ENCODE measurements at places on chromosomes 4 and X.

DNA sequence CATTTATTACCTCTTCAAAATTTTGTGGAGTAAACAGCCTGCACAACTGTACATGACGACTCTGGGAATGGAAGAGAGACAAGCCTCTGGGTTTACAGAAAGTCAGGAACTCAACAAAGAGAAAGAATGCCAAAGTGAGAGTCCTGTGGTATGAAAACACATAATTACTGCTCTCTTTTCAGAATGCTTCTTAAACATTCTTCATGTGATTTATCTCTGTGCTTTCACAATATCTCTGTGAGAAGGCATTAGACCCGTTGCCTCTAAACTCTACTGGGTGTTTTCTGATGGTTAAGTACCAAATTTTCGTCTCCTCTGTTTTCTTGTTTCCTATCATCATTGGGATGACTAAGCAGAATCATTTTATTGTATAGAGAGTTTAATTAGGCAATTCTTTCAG lies 966.6 kb upstream of the SLIT2 start:
- no peak for DNase-seq

DNA sequence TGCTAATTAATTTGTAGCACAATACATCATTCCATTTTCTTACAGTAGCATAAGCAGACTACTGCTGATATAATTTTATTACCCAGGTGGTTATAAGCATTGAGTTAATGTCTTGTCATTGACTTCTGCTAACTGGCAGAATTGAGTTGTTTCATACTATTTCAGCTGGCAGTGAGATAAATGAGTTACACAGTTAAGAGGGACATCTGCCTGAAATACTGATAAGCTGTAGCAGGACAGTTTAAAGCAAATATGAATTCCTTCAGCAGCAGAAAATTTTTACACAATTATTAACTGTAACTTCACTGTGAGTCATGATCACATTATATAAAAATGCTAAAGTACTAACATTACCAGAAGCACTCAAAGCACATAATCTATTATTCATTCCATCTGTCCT lies 326.8 kb downstream of the INPP4B start:
- DNase-seq: peak; percentile 23

DNA sequence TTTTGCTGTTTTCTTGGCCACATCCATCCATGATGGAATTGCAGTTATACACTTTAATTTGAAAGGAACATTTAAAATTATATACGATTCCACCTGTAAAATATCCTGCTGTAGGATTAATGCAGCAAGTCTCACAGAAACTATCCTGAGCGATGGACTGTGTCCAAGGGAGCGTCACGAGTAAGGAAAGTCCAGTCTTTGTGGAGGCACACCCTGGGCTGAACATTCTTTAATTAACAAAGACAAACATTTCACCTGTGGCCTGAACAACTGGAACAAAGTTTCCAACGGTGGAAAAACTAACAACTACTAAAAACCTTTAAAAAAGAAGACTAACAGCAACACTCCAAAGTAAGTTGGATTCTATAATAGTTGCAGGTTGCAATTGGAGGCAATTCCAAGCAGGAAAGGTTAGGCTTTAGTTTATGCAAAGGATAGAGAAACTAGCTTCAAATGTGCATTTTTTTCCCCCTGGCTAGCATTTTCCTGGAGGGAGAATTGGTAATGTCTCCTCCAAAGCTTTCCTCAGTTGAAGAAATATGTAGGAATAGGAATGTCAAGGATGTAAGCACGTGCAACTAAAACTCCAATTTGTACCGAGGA lies 11.0 kb downstream of the EREG start:
- DNase-seq: peak; percentile 50

GRCh38 chr4:61992351-61992750 lies 792.2 kb downstream of the ADGRL3 start:
- DNase-seq: no peak

DNA sequence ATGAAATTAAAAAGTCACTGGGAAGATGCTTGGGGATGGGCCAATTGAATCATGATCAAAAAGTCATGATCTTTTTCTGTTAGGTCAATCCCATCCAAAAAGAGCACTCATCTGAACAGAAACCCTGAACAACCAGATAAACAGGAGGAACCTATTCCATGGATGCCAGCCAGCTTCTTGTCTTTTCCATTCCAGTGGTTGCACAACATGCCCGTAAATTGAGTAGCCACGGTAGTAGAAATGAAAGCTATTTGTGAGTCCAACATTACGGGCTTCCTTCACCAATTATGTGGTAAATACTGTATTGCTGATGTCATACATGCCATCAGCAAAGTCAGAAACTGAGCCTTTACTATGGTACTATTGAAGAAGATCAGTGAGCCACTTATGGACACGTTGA lies 982.4 kb upstream of the HS3ST1 start:
- DNase-seq: no peak

- DNase-seq: no peak
Observed at GRCh38 chr4:110487873-110488272, 11.9 kb downstream of the ENPEP start.

DNA sequence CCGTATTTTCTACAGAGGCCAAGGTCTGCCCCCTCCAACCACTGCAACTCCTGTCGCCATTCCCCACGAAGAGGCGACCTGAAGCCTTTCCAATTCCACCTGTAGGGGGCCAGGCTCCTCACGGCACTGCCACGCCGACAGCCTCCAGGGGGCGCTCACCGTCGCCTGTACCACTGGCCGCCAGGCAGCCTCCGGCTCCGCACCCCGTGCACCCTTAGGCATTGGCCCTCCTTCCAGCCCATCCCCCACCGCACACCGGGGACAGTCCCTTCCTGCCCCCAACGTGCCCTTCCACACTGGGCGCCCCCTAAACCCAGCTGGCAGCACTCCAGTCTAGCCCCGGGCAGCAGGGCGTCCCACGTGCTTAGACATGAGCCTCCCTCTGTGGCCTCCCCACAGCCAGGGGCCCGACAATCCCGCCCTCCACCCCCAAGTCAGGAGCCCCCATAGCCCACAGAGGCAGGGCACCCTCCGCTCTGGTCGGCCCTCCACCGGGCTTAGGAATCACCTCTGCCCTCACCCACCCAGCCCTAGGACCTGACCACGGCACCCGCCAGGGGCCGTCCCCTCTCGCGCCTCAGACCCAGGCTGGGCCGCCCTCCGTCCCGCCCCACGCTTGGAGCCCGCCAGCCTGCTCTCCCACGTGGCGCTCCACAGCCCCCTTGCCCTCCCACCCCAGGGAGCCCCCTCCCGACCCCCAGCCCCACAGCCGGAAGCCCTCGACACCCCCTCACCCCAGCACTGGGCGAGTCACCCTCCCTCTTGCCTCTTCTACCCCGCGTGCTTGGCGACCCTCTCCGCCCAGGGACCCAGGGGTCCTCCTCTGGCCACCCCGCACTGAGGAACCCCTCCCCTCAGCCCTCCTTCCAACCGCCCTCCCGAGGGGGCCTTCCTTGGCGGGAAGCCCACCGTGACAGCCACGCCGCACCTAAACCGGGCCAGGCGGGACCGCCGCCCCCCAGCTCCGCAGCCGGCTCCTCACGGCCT lies 711 bp downstream of the PNMA6E start:
- no peak for DNase-seq

GRCh38 chr4:61200187-61200915 lies at the start of gene ADGRL3:
Gene ADGRL3 (plus strand): TSS chr4:61200326.
- peak; percentile 56 for DNase-seq

- peak; percentile 62 for DNase-seq
Observed at GRCh38 chr4:74056858-74057562, 18.5 kb upstream of the CXCL3 start.

DNA sequence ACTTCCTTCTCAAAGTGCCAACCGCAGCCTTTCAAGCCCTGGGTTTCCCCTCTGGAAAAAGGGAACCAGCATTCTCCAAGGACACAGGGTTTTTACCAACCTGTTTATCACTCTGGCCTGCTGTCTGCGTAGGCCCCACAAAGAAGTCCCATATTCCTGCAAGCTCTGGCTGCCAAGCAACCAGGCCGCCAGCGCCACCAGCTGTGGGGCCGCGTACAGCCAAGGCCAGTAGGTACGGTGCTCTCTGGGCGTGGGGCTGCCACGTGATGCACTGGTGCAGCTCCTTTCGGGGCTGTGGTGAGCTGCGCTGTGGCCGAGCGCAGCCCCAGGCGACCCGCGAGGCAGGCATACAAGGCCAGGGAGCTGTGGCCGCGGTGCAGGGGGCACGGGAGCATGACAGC lies 22.1 kb downstream of the LUZP4 start:
- DNase-seq: no peak

- DNase-seq: no peak
Observed at GRCh38 chr4:153705743-153706468, 21.8 kb downstream of the TLR2 start.

DNA sequence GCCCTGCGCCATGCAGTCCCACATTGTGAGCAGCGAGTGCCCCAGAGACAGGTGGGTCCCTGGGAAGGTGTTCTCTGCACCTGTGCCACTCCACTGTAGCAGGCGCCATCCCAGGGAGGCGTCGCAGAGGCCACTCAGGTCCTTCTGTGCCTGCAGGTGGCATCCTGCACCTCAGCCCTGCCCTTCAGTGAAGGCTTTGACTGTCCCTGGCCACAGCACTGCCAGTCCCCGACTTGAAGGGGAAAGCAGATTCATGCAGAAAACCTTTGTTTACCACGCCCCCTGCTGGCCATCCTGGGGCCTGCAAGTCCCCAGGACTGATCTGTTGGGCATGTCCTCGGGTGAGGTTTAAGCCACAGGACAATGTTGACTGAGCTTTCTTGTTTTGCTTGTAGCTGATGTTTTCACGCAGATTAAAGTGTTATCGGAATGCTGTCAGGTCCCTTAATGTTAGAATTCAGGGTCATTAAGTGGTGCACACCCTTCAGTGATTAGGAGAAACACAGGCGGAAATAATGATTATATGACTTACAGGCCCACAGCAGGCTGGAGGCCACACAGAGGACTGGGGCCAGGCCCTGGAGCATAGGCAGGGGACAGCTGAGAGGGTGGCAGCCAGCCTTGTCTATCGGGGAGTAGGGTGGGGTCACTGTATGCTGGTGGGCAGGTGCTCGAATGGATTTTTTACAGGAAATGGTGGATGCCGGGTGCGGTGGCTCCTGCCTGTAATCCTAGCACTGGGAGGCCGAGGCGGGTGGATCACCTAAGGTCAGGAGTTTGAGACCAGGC lies 5.0 kb downstream of the TACC3 start:
- DNase-seq: peak; percentile 67

GRCh38 chr4:7937006-7937405 lies 2.7 kb downstream of the AFAP1 start:
- no peak for DNase-seq

DNA sequence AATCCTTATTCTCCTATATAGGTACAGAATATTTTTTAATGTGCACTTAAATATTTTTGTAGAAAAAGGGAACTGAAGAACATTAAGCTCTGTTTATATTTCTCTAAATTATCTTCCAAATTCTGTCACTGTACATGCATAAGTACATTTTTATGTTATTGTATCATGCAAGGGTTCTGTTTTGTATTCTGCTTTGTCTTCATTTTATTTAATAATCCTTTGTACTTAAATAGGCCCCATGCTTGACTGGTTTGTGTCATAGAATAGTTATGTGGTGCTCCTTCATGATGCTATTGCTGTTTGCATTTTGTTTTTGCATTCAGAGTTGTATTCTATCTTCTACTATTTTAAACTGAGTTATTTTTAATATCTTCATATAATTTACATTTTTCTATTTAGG lies 111.9 kb upstream of the EDNRA start:
- DNase-seq: no peak

DNA sequence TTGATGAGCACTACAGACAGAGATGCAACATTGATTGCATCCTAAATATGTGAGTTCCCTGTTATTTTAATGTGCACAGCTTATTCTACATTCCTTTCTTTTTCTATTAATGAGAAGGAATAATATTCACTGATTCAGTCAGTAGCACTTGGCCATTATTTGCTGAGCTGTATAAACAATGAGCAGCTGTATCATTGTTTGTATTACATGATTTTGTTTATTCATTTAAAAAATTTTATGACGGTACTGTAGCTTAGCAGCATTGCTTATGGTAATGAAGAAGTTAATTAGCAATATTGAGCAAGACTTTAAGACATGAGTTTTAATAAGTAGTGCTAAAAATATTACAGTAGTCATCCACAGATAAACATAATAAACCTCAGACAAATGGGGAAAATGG lies 582.0 kb downstream of the ADGRL3 start:
- DNase-seq: no peak

DNA sequence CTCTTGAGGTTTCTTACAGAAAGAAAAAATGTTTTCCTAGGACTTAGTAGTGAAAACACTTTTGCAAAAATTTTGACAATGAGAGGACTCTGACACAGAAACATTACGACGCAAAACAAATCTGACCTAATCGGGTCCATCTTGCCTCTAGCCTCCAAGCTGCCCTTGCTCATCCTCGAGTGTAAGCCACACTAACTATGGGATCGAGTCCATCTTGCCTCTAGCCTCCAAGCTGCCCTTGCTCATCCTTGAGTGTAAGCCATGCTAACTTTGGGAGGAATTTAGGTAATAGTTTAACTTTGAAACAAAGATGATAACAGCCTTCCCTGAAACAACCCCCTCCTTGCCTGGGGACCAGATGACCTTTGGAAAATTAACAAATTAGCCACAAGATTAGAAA lies 100.3 kb upstream of the FRG1 start:
- DNase-seq: no peak

- DNase-seq: peak; percentile 27
Observed at GRCh38 chrX:30568136-30568535, 9.4 kb downstream of the TASL start.

DNA sequence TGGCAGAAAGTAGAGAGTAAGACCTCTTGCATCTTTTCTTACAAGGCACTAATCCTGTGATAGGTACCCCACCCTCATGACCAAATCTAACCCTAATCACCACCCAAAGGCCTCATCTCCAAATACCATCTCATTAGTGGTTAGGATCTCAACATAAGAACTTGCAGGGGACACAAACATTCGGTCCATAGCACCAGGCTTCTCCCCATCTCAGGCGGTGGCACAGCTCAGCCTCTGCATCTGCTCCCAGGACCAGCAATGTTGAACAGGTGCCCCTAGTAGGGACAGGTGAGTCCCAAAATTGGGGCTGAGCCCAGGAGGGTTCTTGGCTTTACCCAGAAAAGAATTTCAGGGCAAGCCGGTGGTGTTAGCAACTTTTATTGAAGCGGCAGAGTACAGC lies 8.4 kb upstream of the MRFAP1 start:
- DNase-seq: no peak

GRCh38 chrX:3263681-3264126 lies 82.7 kb downstream of the MXRA5 start:
- DNase-seq: no peak

- peak; percentile 5 for DNase-seq
Observed at GRCh38 chrX:96791559-96791958, 92.1 kb upstream of the RPA4 start.

GRCh38 chr4:124631760-124632159 lies 80.8 kb downstream of the ANKRD50 start:
- peak; percentile 95 for DNase-seq

- DNase-seq: no peak
Observed at GRCh38 chr4:148089624-148090023, 352.6 kb downstream of the NR3C2 start.

DNA sequence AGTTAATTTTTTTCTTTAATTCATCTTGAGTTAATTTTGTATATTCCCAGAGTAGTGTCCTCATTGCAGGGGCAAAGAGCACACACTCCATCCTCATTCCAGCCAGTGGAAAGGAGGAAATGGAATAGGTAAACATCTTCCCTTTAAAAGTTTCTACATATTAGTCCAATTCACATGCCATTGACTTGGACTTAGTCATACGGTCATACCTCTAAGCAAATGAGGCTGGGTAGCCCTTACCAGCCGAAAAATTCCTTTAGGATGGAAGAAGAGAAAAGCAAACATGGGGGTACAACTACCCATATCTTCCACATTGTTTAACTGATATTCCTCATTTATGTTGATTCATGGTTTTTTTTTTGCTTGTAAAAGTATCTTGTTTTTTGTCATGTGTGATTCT lies 37.4 kb upstream of the NDP start:
- DNase-seq: no peak

GRCh38 chr4:25117716-25118472 lies 42.4 kb downstream of the SEPSECS start:
- no peak for DNase-seq
